ENCODE measurements at places on chromosomes 2 and 18. TPM values are rescaled to one million over a fixed set of nuclear protein-coding genes. Genes with fewer than 3 reads are reported as not detected.

DNA sequence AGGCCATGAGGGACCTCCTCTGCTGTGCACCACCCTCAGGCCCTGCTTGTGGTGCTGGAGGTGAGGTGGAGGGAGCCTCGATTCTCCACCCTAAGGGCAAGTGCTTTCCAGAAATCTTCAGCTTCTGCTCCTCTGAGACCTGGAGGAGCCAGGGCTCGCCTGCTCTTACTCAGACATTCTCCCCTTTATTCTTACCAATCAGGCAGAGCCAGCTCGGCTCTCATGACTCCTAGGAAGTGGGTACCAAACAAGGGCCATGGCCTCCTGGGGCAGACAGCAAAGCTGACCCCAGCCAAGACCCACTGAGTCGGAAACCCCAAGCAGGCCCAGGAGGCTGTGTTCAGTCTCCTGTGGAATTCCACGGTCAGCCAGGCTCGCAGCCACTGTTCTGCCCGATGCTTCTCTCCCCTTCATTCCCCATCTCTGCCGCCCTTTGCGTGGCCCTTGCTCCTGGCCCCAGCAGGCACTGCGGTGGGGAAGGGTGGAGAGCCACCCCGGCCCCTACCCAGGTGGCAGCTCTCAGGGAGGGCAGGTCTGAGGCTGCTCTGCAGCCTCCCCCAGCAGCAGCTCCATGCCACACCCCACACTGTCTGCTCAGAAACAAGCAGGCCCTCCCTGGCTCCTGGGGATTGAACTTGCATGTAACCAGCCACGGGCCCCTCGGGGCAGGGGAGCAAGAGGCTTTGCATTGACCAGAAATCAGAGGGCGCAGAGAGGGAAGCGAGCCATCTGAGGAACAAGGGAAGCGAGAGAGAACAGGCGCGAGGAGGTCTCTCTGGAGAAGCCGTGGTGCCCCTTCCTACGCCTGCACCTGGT is 24.0 kb downstream of the HS1BP3 start:
- DNase-seq: no peak

DNA sequence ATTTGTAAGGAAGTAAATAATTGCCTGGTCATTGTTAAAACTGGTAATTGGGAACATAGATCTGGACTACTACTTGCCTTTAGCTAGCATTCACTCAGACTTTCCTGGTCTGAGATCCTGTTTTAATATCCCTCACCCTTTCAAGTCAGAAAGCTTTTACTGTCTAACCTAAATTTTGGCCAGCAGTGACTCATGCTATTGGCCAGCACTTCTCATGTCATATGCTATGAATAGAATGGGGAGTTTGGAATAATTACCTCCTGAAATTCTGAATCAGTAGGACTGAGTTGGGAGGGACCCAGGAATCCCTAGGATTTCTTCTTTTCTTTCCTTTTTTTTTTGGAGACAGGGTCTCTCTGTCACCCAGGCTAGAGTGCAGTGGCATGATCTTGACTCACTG is 19.3 kb downstream of the STK36 start:
- peak; percentile 41 for DNase-seq

DNA sequence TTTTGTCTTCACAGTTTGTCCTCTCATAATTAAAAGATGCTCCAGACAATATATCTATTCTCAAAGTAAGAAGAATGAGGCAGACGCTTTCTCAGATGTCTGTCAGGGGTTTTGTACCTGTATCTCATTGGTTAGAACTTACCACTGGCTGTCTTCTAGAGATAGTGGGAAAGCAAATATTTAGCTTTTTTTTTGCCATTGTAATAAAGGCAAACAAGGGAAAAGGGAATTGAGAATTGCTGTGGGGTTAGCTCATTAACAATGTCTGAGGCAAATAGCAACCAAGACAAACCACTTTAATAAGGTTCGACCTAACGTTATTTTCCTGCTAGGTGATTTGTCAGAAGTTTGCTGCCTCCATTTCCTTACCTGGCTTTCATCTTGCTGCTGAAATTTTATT is 30.0 kb downstream of the ZNF638 start:
- no peak for DNase-seq

DNA sequence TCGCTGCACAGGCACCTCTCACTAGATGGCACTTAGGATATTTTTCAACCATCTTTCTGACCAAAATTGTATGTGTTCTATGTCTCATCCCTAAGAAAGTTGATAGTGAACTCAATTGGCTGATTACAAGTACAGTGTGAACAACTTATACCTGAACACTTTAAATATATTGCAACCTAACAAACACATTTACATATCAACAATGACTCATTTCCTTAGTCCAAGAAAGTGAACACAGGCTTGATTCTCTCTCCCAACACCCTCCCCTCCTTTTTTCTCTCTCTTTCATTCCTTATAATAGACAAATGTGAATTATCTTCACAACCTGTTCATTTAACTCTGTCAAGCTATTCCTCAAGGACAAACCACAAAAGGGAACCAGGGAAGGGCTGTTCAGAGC is 192.0 kb downstream of the SLC8A1 start:
- DNase-seq: no peak

GRCh38 chr2:47724221-47724981 is 58.5 kb upstream of the MSH6 start:
- DNase-seq: peak; percentile 20

PLB1 gene
- total RNA-seq: 1.6 TPM

DNA sequence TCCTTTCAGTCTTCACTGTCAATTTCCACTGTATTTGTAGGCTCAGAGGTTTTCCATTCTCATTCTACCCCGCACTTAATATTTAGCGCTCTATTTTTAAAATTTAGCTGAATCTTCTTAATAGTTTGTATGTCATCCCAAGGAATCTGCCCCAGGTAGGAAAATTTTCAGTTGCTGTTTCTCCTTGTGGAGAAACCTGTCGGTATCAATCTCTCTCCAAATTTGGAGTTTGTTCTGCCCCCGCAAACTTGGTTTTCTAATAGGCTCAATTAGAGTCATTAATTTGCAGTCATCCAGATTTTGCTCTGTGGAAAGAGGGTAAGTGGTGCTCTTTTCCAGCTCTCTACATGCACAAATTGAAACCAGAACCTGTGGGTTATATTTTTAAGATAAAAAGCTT is 87.6 kb downstream of the DNAH6 start:
- no peak for DNase-seq

- peak; percentile 87 for DNase-seq
These were observed 133.9 kb downstream of the ZNF532 start for GRCh38 chr18:58998401-58999203.

GRCh38 chr18:52531836-52532235 is 191.8 kb downstream of the DCC start:
- no peak for DNase-seq

ECEL1 gene
- total RNA-seq: not detected

DNA sequence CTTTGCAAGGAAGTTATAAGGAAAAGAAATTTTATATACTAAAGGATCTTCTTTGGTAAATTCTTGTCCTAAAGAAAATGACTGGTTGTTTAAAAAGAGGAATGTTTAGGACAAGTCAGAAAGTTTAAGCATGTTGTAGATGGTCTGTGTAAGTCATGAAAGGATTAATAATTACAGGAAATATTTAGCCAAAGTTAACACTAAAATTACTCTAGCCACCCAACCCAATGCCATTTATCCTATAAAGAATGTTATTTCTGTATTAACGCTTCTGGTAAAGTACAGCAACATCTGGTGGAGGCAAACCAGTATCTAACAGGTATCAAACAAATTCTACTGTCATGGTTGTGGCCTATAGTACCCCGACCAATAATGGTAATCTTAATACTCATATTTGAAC is 546.9 kb upstream of the PKDCC start:
- DNase-seq: no peak

DNA sequence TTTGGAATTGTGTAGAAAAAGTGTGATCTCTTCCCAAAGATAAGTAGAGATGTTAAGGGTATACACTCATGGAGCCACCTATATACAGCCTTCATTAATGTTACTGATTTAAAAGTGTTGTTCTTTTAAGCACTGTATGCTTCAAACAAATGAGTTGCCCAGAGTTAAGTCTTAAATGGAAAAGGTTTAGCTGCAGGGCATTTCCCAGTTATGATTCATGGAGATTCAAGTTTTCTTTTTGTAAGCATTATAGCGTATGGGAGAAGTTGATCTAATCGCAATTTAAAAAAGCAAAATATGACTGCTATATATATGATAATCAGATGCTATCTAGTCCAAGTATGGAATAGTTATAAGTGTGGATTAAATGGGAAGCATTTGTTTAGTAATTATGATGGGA is 4.8 kb downstream of the PDK1 start:
- DNase-seq: peak; percentile 44

DNA sequence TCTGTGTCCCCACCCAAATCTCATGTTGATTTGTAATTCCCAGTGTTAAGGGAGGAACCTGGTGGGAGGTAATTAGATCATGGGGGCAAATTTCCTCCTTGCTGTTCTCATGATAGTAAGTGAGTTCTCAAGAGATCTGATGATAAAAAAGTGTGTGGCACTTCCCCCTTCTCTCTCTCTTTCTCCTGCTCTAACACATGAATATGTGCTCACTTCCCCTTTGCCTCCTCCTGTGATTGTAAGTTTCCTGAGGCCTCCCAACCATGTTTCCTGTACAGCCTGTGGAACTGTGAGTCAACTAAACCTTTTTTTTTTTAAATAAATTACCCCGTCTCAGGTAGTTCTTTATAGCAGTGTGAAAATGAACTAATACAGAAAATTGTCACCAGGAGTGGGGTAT is 380.0 kb downstream of the MEIS1 start:
- no peak for DNase-seq

- DNase-seq: no peak
These were observed 9.4 kb downstream of the MTERF4 start for GRCh38 chr2:241092677-241093076.

SRD5A2 gene
- not detected for total RNA-seq

DNA sequence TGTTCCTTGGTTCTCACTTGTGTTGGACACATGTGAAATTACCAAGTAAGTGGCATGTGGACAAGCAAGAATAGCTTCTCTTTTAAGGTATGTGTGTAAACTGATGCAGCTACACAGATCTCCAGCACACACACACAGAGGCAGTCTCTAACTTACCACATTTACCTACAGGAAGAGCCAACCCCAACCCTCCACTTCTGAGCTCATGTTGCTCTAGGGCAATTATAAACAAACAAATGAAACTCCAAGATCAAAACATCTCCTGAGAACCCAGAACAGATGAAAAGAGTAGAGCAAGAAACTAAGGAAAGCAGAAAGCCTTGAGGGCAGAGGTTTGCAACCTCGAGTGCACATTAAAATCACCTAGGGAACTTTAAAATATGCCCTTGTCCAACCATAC is 16.0 kb upstream of the TMEM37 start:
- no peak for DNase-seq

MOB4 gene
- total RNA-seq: 80.6 TPM

DNA sequence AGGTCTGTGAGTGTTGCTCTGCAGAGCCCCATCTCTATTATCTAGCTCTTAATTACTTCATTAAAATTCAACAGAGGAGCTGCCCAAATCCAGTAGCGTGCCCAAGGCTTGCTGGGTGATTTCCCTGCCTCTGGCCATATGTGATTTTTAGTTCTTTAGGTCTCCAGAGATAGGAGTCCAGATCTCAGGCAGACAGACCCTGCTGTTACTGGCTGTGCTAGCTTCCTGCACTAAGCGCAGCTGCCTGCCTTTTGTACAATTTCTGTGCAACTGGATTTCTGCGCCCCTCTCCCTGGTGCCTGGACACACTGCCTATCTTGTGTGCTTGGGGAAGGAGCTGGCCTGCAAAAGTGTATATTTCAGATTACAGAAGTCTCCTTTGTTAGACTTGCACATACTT is 136.5 kb downstream of the TDRD15 start:
- no peak for DNase-seq

SERPINB13 gene
- not detected for total RNA-seq

GRCh38 chr2:161028581-161028980 is 131.6 kb upstream of the TANK start:
- DNase-seq: no peak

FBXO48 gene
- 0.98 TPM for total RNA-seq

DNA sequence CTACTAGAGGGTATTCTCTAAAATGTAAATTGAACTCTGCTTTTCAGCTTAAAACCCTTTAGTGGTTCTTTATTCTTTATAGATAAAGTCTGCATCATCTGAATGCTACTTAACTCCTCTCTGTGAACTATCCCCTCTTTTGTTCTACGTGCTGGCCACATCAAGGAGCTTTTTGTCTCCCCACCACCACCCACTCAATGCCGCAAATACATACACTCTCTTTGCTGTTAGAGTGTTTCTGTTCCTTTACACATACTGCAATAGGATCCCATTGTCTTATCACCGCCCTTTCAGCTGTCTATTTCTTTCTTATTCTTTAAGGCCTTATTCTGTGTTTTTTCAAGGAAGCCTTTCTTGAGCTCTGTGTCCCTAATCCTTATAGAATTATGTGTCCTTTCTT is 83.3 kb downstream of the EML4 start:
- no peak for DNase-seq

TPO gene
- total RNA-seq: not detected

- DNase-seq: no peak
These were observed 59.6 kb downstream of the NCKAP5 start for GRCh38 chr2:133508546-133509165.

GRCh38 chr2:159228081-159228581 is 58.4 kb downstream of the WDSUB1 start:
- no peak for DNase-seq

- DNase-seq: peak; percentile 21
These were observed 43.0 kb downstream of the ZNF519 start for GRCh38 chr18:14089191-14089590.

KIF1A gene
- total RNA-seq: not detected

CCDC121 gene
- total RNA-seq: 1.8 TPM

DNA sequence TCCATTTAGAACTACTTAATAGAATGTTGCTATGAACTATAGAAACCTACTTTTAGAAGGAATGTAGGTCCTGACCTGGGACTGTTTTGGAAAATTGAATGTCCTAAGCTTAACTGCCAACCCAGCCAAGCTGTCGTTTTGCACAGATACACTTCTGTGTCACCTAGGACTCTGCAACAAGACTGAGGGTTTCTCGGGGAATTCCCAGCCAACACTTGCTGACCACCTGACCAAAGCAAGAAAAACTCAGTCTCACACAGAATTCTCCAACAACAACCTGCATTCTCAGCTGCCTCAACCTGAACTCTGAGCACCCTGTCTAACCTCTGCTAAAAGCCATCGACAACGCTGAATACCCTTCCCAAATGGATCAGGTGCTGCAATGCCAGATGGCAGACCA is 128.2 kb downstream of the SS18 start:
- no peak for DNase-seq

DNA sequence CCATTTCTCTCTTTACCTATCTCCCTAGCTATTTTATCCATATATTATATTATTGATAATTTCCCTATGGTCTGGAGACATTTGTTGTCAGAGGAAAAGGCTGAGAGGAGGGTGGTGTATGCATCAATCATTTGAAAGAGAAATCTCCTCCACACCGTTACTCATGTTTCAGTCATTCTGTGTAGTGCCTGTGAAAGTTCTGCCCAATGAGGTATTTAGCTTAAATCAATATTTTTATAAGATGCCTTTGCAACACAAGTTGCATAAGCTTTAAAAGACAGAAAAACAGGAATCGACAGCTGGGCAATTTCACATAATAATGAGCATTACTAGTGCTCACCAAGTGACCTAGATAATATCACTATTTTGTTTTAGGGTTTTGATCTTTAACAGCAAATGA is 363.7 kb upstream of the FSIP2 start:
- no peak for DNase-seq

GRCh38 chr18:78393086-78393862 is 586.3 kb upstream of the SALL3 start:
- no peak for DNase-seq

- DNase-seq: no peak
These were observed 32.3 kb downstream of the TMEM18 start for GRCh38 chr2:644871-645270.

Measured in RPMI7951 (cell line).